IPS DF 6.9 (cell line): ENCODE measurements at places on chromosomes 3 and 15.

DNA sequence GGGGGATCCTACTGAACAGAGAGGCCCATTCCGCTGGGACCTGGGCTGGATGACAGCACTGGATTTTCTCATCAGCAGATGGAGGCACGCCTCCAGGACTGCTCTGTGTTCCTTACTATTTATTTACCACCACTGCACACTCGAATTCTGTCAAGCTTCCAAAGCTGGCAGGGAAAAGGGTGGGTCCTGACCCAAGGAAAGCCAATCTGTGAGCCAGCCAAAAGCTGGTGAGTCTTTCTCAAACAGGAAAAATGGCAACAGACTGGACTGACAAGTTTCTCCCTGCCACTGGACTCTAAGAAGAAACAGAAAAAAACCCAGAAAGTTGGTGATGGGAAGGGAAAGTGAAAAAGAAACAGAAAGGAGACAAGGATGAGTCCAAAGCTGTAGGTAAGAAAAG lies 37.8 kb downstream of the CD47 start:
- no peak for DNase-seq
- no peaks in the 10 kb centered on the region for H3K4me1 ChIP-seq
- no peaks in the 10 kb centered on the region for H3K27me3 ChIP-seq
- H3K27ac ChIP-seq: no peak overlapping the region

GRCh38 chr3:12890610-12891390 lies 49.4 kb upstream of the RPL32 start:
- no peak overlapping the region for H3K4me3 ChIP-seq
- no peak overlapping the region for H3K27ac ChIP-seq
- H3K36me3 ChIP-seq: no peaks in the 10 kb centered on the region

GRCh38 chr3:113094337-113095221 lies 103.8 kb downstream of the GTPBP8 start:
- no peaks in the 10 kb centered on the region; the same call in 1 of the 2 replicates for H3K4me1 ChIP-seq
- H3K36me3 ChIP-seq: no peaks in the 10 kb centered on the region
- DNase-seq: no peak
- no peak overlapping the region for H3K4me3 ChIP-seq

- no peak for DNase-seq
- H3K27me3 ChIP-seq: no peaks in the 10 kb centered on the region
- H3K4me1 ChIP-seq: no peaks in the 10 kb centered on the region
- no peak overlapping the region for H3K4me3 ChIP-seq
- H3K27ac ChIP-seq: no peak overlapping the region
Measured at GRCh38 chr3:167887096-167887495, 151.6 kb downstream of the SERPINI1 start.

DNA sequence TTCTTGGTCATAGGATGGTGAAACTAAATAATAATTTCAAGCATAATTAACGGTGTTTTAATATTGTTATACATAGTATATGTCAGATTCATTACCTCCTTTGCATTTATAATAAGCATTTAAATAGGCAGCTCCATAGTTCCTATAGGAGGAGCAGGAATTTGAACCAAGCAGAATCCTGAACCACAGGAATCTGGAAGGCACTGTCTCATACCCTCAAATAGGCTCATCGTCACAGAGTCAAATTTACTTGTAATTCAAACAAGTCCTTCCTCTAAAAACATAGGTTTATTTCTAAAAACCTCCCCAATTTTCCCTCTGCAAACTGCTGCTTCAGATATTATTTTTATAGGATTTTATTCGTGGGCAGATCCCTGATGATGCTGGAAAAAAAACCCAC lies 376.3 kb upstream of the ARHGEF26 start:
- no peaks in the 10 kb centered on the region for H3K27me3 ChIP-seq
- H3K4me1 ChIP-seq: no peaks in the 10 kb centered on the region
- H3K27ac ChIP-seq: no peak overlapping the region
- no peak overlapping the region for H3K4me3 ChIP-seq

GRCh38 chr15:83559310-83559966 lies 94.5 kb upstream of the ADAMTSL3 start:
- H3K36me3 ChIP-seq: no peaks in the 10 kb centered on the region
- H3K4me1 ChIP-seq: no peaks in the 10 kb centered on the region
- H3K27ac ChIP-seq: no peak overlapping the region
- H3K27me3 ChIP-seq: no peaks in the 10 kb centered on the region

DNA sequence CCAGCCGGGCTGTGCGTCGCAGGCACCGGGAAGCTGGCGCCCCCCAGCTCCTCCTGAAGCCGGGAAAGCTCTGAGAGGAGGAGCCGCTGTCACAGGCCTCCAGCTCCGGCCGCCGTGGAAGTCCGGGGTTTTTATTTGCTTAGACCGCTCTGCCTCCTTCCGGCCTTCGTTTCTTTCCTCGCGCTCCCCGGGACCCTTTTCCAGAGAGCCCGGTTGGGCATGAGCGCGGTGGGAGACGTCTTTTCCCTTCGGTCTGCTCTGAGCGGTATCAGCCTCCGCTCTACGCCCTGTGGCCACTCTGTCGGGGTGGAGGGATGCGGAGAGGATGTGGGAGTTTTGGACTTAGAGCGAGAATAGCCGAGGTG lies 559 bp downstream of the SENP5 start:
- no peaks in the 10 kb centered on the region for H3K4me1 ChIP-seq
- no peaks in the 10 kb centered on the region for H3K27me3 ChIP-seq
- no peak for DNase-seq

DNA sequence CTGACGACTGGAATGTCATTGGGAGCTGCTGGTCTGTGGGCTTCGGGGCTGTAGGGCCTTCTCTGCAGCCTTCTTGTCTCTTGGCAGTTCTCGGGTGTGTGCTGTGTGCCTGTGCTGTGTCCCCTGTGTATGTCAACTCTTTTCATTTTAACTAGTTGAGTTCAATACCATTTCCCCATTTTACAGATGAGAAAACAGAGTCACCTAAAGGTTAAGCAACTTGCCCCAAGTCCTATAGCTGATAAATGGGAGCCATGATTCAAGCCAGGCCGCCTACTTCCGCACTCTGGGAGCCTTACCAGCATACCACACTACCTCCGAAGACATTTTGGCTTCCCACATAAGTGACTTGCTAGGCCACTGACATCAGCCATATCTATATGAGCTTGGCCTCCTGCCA lies 85.7 kb downstream of the FAM81A start:
- no peaks in the 10 kb centered on the region for H3K27me3 ChIP-seq
- H3K4me3 ChIP-seq: no peak overlapping the region
- H3K4me1 ChIP-seq: no peaks in the 10 kb centered on the region

- H3K36me3 ChIP-seq: no peaks in the 10 kb centered on the region; the same call in 1 of the 2 replicates
- no peak for DNase-seq
- no peak overlapping the region for H3K27ac ChIP-seq
- H3K4me3 ChIP-seq: no peak overlapping the region
- peaks cover 10% of the 10 kb centered on the region for H3K27me3 ChIP-seq
- H3K4me1 ChIP-seq: peaks cover 7% of the 10 kb centered on the region
Measured at GRCh38 chr3:127630811-127631714, 2.1 kb downstream of the PODXL2 start.

- no peak overlapping the region for H3K4me3 ChIP-seq
- no peak for DNase-seq
- no peaks in the 10 kb centered on the region for H3K4me1 ChIP-seq
- no peaks in the 10 kb centered on the region for H3K36me3 ChIP-seq
- no peaks in the 10 kb centered on the region for H3K27me3 ChIP-seq
Measured at GRCh38 chr3:106276151-106276550, 407.3 kb upstream of the CBLB start.

DNA sequence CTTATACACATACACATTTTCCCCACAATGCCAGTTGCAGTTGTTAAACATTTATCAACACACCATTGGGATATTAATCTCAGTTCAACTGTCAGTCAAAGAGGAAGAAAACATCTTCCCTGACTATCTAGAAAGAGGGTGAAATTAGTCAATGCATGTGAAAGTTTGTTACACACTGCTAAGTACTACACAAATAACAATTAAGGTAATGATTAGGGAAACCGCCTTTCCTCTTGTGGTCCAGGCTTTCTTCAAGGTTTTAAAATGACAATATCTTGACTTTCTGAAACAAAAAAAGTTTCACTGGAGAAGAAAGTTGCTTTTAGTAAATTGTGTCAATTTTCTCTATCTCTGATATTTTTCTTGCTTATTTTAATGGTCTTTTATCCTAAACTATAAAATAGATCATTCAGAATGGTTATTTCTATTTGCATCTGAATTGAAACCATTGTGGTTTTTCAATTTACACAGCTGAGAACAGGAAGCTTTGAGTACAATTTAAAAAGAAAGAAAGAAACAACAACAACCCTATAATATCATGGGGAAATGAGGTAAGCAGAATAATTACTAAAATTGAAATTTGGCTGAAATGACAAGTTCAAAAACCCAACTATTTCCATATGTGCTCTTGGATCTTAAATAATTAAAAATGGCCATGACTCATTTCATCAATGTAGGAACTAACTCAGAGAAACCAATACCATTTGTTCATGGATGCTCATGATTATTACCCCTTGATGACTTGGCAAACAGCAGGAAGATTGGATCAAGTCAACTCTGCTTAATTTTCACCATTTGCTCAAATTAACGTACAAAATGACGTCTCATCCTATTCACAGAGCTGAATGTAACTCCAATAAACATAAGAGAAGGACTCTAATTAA lies 31.7 kb downstream of the GPR149 start:
- no peak overlapping the region for H3K27ac ChIP-seq
- H3K4me1 ChIP-seq: no peaks in the 10 kb centered on the region
- H3K4me3 ChIP-seq: no peak overlapping the region

DNA sequence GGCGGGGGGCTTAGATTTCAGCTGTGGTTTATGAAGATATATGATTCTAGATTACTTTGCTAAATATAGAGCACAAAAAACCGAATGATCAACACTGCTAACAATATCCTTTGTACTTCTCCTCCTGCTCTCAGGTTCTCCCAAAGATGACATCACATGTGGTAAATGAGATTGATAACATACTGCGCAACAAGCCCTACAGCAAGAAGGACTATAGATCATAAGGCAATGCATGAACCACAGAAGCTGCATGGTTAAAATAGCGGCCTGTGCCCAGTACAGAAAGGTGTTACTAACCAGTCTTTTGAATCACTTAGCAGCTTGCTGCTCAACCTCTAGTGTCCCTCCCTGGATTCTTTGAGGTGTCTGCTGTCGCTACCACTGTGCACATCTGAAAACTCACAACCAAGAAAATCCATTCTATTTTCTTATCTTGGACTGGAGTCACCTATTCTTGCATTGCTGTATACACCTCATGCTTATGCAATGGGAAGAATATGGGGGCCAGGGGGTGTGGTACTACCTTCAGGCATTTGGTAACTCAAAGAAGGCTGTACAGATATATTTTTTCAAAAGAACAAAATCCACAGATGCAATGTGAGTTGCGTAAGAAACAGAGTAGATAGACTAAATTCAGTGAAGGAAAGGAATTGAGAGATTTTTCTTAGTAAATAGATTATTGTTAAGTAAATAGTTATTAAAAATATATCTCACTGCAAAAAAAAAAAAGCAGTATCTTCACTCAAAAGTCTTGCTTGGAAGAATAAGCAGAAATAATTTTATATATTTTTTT lies 18.2 kb downstream of the SSR3 start:
- DNase-seq: no peak
- H3K27me3 ChIP-seq: no peaks in the 10 kb centered on the region; the same call in 1 of the 2 replicates
- peaks cover 8% of the 10 kb centered on the region for H3K4me1 ChIP-seq
- no peak overlapping the region for H3K4me3 ChIP-seq
- H3K27ac ChIP-seq: no peak overlapping the region

DNA sequence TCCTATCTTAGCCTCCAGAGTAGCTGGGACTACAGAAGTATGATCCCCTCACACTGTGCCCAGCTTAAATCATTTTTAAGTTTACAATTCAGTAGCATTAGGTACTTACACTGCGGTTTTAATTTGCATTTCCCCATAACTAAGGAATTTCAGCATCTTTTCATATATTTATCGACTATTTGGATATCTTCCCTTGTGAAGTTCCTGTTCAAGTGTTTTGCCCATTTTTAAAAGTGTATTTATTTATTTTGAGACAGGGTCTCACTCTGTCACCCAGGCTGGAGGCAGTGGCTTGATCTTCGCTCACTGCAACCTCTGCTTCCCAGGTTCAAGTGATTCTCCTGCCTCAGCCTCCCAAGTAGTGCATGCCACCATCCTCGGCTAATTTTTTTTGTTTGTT lies 12.5 kb upstream of the MAP2K1 start:
- no peaks in the 10 kb centered on the region for H3K36me3 ChIP-seq
- H3K4me3 ChIP-seq: no peak overlapping the region
- H3K27me3 ChIP-seq: no peaks in the 10 kb centered on the region

- H3K27ac ChIP-seq: no peak within 1 kb of the TSS
- H3K4me1 ChIP-seq: peaks cover 7% of the 10 kb centered on the region; the same call in 1 of the 2 replicates
- no peaks in the 10 kb centered on the region for H3K36me3 ChIP-seq
- peaks cover 6% of the 10 kb centered on the region; the same call in 1 of the 2 replicates for H3K27me3 ChIP-seq
Measured at GRCh38 chr15:78944669-78945407, at the start of gene CTSH. TSS of gene CTSH (minus strand) at chr15:78945046. CDS start at chr15:78944981, 65 bp downstream.

DNA sequence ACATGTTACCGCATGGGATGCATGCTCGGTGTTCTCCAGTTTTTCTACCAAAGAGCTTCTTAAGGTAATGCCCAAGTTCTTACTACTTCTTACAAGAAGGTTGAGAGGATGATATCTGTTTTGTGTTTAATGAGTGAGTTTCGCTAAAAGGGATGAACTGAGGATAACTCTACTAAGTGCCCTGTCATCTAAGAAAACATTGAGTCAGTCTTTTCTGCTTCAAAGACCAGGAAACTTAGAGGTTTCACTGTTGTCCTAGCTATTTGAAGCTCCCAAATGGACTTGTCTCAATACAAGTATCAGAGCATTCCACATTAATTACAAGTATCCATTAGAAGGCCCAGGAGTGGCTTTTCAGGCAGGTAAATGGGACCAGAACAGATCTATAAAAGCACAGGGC lies 296.2 kb downstream of the KBTBD8 start:
- no peak overlapping the region for H3K27ac ChIP-seq
- H3K27me3 ChIP-seq: no peaks in the 10 kb centered on the region
- DNase-seq: no peak
- no peaks in the 10 kb centered on the region for H3K36me3 ChIP-seq
- H3K4me3 ChIP-seq: no peak overlapping the region

DNA sequence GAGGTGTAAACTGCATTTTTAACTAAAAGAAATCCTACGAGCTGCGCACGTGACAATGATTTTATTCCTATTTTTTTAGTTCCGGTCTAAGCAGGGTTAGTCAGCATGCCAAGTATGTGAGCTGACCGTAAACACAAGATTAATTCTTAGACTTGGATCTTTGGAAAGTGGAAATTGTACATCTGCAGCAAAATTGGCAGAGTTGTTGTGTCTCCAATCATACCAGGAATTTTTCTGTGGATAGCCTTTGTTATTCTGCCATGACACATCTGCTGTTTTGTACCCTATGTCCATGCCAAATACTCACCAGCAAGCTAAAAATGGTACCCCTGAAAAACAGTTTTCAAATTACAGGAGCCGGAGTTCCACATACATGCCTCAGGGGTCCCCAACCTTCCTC lies 562.5 kb downstream of the UNC13C start:
- no peak for DNase-seq
- H3K27ac ChIP-seq: no peak overlapping the region

- no peaks in the 10 kb centered on the region for H3K27me3 ChIP-seq
- H3K27ac ChIP-seq: no peak overlapping the region
- H3K36me3 ChIP-seq: no peaks in the 10 kb centered on the region
- no peak for DNase-seq
Measured at GRCh38 chr15:74682954-74683353, 12.9 kb downstream of the EDC3 start.

- H3K4me3 ChIP-seq: no peak overlapping the region
- H3K27ac ChIP-seq: no peak overlapping the region
- H3K4me1 ChIP-seq: no peaks in the 10 kb centered on the region
- H3K27me3 ChIP-seq: no peaks in the 10 kb centered on the region
Measured at GRCh38 chr3:64509206-64509605, 178.6 kb downstream of the ADAMTS9 start.
